ENCODE measurements at places on chromosomes 7 and 10.
A peak's percentile ranks its signal among the peaks of the same experiment; 100 is the strongest.

- DNase-seq: peak; percentile 74
Measured at GRCh38 chr10:77173615-77174461, 463.8 kb downstream of the KCNMA1 start.

DNA sequence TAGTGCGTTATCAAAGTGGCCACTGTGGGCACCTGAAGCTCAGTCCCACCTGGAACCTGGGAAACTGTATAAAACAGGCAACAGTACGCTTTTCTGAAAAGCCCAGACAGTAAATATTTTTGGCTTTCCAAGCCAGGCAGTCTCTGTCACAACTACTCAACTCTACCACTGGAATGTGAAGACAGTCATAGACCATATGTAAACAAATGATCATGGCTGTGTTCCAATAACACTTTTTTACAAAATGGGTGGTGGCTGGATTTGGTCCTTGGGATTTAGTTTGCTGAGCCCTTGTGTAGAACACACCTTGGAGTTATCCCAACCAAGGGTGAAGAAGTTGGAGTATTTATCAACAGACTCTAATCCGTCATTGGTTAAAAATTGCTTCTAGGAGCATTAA, 259.9 kb downstream of the SKIDA1 start:
- DNase-seq: peak; percentile 48

DNA sequence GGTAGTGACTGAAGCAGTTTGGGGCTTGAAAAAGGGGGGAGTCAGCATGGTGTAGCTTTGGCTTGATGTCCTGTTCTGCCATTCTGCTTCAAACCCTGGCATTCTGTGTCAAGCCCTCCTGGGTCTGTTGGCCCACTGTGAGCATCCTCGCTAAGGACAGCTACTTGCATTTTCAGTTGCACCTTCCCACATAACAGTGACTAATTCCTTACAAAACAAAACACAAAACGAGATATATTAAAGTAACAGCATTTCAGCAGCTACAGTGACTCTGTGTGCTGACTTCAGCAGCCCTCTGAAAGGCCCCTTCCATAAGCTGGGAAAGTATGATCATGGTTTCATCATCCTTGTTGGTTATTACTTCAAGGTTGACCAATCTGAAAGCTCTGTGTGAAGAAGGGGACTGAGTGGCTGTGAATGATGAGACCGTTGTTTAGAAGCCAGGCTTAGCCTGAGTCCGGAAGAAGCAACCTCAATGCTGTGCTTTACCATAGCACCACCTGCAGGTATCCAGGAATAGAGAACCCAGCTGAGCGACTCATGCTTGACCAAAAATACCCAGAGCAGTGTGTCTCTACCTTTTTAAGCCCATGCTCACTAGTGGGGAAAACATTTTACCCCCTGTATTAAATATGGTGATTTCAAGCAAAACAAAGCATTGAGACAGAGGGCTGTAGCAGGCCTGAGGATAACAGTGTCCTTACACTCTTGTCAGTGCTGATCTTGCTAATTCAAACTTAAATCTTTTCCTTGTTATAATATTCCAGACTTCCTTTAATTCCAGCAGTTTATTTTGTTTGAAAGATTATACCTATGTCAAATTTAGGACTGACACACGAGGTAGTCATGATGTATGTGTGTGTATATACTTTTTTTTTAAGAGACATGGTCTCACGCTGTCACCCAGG, 42.6 kb upstream of the CC2D2B start:
- peak; percentile 86 for DNase-seq

DNA sequence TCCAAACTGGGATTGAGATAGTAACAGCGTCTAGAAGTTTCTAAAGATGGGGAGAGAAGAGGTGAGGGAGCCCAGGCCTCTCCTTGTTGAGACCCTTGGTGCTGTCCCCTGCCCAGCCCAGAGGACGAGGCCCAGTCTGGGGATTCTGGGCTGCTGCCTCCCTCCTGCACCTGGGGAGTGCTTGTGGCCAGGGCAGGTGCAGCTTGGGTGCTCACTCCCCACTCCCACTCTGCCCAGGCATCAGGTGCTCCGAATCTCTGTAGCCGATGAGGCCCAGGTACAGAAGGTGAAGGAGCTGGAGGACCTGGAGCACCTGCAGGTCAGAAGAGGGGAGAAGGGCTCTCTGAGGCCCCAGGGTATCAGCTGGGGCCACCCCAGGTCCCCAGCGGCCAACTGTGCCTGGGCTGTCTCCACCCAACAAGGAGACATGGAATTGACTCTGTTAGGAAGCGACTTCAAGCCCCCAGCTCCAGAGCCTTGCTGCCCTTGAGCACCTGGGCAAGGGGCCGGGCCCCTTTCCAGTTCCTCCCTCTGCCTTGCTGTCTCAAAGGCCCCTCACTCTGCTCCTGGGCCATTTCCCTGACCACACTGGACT, 664 bp downstream of the CPA1 start:
- no peak for DNase-seq

GRCh38 chr7:111953611-111954010, 252.6 kb downstream of the DOCK4 start:
- no peak for DNase-seq

DNA sequence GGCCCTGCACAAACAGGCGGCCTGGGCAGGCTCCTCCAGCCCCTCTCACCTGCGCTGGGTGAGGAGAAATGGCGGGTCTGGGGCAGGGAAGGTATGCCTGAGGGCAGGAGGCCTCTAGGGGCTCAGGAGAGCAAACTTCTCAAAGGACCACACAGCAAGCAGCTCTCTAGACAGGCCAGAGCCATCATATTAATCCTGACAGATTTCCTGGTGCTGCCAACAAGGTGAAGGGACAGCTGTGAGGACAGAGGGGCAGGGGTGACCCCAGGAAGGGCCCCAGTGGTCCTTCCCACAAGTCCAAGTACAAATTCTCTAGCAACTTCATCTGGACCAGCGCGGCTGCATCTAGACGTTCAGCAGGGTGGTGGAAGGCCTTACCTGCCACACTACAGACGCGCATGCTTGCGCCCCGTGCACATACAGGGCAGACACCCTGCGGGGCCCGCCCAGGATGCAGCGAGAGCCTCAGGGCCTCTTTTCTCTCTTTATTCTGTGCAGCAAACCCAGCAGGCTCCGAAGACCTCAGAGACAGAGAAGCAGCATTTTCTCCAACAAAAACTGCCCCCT, 62.1 kb downstream of the ZRANB1 start:
- DNase-seq: no peak
